Stimulated activated naive CD4-positive, alpha-beta T cell (primary cell): ENCODE measurements at places on chromosomes 7 and 10.

- DNase-seq: peak; percentile 60
Measured at GRCh38 chr10:22713853-22714478, 412 bp downstream of the PIP4K2A start.

DNA sequence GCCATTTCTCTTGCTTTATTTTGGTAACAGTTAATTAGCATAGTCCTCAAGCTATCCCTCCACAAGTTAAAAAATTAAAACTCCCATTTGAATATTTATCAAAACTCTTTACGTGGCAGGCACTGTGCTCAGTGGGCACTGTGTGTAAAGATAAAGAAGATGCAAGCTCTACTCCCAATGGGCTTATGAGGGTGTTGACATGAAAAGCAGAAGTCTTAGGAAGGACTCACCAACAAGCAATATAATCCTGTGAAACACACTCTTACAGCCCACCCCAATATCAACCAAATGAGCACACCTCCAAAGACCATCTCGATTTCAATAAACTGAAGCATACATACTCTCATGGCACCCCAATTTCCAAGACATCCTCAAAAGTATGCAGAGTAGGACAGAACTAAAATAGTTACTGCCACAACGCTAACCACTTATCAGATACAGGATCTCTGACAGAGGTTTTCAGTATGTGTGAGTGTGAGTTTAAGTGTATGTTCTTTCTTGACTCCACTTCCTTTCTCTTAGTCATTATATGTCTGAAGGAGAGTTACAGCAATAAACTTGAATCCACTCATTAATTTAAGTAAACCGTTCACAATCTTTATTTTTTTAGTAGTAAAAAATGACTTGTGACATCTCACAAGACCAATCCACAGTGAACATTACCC is 120.0 kb downstream of the PDE1C start:
- no peak for DNase-seq

DNA sequence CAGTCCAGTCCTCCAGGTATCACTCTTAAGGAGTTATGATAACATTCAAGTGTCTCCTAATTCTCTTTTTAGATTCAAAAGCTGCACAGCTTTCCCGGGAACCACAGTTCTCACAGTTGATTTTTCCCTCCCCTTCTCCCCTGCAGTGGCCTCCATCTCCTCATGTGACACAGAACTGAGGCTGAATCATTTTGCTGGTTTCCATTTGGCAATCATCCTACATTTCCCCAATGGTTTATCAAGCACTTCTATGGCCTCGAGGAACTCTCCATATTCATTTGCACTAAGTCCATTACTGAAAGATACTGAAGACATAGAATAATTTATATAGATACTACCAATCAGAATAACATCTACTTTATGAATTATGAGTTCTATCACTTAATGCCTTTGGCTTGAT is 484.9 kb downstream of the GPAM start:
- no peak for DNase-seq

GRCh38 chr10:73875139-73875475 is 752 bp upstream of the CAMK2G start:
- peak; percentile 74 for DNase-seq

GRCh38 chr7:134176037-134176350 is 48.9 kb downstream of the LRGUK start:
- no peak for DNase-seq

DNA sequence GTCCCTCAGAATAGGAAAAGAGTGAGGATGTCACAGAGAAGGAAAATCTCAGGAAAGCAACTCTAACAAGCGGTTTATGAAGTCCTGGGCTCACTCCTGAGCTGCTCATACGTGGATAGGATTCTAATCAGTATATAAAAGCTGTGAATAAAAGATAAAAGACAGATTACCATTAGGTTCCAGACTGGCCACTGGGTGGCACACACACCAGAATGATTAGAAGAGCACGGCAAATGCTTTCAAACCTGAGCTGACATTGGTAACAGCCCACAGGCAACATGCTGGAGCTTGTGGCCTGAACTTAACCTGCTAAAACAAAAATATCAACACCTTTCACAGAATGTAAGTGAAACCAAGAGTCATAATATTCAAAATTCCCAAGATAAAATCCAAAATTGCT is 370.8 kb downstream of the GRID1 start:
- DNase-seq: no peak

DNA sequence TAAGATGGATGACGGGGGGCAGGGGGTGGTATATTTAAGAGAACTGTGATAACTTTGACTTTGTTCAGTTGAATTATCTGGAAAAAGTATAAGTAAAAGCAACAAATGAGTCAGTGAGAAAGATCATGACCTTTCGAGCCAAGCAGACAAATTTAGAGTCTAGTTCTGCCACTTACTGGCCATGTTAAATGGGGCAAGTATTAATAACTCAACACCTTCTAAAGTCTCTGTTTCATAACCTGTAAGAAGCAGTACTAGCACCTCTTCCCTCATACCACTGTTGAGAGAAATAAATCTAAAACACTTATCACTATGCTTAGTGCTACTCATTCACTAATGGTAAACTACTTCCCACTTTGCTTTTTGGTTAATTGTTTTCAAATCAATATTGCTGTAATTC is 604.4 kb upstream of the LRRN3 start:
- no peak for DNase-seq

- DNase-seq: peak; percentile 24
Measured at GRCh38 chr7:13262929-13263530, 575.6 kb downstream of the ARL4A start.

DNA sequence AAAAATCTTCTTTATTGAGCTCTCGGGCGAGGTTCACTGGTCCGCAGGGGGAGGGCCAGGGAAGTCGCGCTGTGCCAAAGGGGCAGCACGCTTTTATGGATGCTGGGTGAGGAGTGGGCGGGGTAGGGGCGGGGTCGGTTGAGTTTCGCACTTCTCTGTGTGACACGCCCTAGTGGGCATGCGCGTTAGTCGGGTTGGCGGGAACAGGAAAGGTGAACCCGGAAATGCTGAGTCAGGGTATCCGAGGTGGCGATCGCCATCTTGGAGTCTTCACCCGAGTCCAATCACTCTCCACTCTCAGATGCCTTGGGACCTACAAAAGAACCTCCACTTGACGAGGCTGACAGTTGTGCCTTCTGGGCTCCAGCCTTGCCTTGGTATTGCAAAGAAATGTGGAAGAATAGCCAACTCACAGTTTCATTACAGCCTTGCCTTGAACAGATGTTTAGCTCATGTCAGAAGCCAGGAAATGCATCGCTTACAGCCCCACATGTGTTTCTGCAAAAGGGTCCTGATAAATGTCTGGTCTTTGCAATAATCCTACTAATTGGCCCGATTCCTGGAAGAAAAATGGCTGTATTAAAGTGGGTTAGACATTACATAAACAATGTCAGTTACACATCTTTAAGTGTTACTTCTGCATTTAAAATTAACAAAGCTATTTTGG is 64.1 kb downstream of the AHR start:
- no peak for DNase-seq

GRCh38 chr10:1369665-1370064 is 313.5 kb downstream of the WDR37 start:
- no peak for DNase-seq

- DNase-seq: no peak
Measured at GRCh38 chr10:132809232-132810140, 23.5 kb upstream of the NKX6-2 start.

DNA sequence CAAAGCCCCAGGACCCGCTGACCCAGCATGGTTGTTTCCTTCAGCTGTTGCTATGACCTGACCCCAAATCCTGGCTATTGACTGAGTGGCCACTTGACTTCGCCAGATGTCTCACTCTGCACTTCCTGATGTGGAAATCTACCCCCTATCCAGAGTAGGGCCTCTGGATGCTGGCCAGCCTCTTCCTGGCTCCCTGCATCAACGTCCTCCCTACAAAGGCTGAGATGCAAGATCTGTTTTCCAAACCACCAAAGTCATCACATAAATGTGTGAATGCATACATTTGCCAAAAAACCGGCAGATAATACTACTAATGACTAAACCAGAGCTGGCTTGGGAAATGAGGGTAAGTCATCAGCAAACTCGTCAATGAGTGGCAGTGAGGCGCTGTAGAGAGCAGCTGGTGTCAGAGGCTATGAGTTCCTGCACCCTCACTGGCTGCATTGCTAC is 70.4 kb downstream of the PYROXD2 start:
- DNase-seq: no peak

GRCh38 chr7:6542368-6542767 is 8.9 kb downstream of the GRID2IP start:
- DNase-seq: no peak

DNA sequence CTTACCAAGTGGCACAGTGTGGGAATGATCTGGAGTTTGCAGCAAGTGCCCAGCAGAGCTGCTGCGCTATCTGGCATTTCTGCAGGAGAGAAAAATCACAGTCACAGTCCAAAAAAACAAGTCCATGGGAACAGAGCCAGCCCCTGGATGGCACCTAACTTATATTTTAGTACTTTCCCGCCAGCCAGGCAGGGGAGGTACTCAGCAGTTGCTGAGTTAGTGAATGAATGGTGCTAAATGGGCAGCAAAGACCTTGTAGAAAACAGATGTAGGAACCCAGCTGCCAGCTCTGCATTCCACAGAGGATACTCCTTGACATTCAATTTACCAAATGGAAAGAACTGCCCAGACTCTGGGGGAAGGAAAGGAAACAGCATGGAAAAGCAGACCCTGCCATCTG is 54.5 kb downstream of the GSDME start:
- DNase-seq: no peak

- DNase-seq: no peak
Measured at GRCh38 chr7:70389531-70390151, 742.3 kb upstream of the GALNT17 start.

DNA sequence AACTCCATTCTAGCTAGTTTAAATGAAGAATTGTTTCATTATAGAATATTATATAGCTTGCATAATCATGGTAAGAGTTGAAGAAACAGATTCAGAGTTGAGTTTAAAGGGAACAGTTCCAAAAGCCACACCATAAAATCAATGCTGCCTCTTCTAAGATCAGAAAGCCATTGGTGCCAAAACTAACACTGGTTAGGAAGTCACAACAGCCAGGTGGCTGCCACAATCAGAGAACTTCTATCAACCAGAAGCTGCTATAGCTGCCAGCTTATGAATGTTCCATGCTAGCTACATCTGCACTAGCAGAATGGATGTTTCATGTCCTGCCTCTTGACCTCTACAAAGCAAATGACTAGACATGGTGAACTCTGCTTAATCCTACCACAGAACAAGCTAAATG is 583.1 kb upstream of the LRRN3 start:
- no peak for DNase-seq

GRCh38 chr7:42068554-42069280 is 168.3 kb downstream of the GLI3 start:
- DNase-seq: no peak

DNA sequence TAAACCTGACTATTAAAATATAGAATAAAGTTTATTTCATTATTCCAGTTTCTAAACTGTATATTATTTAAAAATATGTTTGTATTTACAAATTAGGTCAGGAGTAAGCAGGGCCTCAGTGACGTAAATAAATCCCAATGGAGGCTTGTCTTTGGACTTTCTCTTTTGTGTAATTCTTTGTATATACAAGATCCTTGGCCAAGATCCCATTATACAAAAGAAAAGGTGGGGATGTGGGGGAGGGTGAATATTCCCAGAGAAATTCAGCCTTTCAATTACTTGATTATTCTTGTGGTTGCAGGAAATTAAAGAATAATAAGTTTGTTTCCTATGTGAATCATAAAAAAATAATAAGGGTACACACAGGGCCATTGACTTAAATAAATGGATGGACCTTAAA is 178.7 kb upstream of the PRPS1L1 start:
- DNase-seq: no peak

DNA sequence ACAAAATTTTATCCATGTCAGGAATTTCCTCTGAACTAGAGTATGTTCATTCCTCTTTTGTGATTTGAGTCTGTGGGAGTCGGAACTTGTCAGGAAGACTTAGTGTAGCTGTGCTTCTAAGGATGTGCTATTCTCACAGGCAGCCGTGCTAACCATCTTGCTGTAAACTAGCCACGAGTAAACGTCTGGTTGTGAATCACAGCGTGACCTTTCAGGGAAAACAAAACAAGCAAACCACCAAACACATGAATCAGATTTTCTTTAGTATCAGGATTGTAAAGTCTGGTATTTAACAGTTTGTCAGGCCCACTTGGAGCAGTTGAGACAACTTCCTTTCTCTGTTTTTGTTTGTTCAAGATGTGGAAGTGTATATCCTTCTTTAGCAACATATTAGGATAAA is 32.0 kb downstream of the AUTS2 start:
- DNase-seq: no peak
